ENCODE measurements at places on chromosomes 13 and 19. TPM values are rescaled to one million over a fixed set of nuclear protein-coding genes. Genes with fewer than 3 reads are reported as not detected.

- no peaks in the 10 kb centered on the region for H3K4me1 ChIP-seq
- DNase-seq, result no peak
- H3K27ac ChIP-seq, result no peak overlapping the region
- no peak overlapping the region for H3K4me3 ChIP-seq
Measured at GRCh38 chr13:33003458-33004019, 12.7 kb upstream of the KL start.

DNA sequence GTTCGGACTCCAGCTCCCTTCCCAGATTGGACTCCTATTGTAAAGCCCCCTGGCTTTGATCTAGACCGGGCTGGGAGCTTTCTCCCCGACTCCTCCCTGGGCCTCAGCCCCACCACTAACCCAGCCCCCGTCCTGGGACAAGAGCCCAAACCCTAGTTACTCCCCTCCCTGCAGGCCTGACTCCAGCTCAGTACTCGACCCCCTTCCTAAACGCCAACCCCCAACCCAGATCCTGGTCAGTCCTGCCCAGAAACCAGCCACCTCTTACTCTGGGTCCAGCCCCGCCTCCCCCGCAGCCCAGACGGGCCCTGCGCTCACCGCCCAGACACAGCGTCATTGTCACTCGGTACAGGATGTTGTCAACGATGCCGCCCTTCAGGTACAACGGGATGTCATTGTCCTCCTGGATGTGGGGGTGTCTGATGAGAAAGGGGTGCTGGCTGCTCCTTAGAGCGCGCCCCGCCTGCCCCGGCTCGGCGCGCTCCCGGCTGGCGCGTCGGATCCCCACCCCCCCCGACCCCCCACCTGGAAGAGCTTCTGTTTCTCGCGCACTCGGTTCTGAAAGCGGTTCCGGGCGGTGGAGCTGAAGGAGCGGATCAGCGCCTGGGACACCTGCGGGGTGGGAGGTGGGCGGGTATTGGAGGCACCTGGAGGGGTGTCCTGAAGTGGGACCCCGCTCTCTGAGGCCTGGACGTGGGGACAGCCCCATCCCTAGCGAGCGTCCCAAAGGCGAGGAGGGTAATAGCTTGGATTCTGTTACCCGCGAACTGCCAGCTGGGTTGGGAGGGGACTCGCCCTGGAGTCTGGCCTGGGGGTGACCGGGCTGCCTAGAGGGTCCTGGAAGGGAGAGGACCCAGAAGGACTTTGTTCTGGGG lies 866 bp downstream of the COX7A1 start:
- H3K36me3 ChIP-seq, result peaks cover 13% of the 10 kb centered on the region
- H3K27me3 ChIP-seq, result no peaks in the 10 kb centered on the region
- no peak overlapping the region for H3K27ac ChIP-seq

GRCh38 chr13:91482427-91482826 lies 84.0 kb downstream of the GPC5 start:
- no peaks in the 10 kb centered on the region for H3K36me3 ChIP-seq
- H3K4me3 ChIP-seq, result no peak overlapping the region
- no peaks in the 10 kb centered on the region for H3K4me1 ChIP-seq
- DNase-seq, result no peak
- no peaks in the 10 kb centered on the region for H3K27me3 ChIP-seq
- H3K27ac ChIP-seq, result no peak overlapping the region

DNA sequence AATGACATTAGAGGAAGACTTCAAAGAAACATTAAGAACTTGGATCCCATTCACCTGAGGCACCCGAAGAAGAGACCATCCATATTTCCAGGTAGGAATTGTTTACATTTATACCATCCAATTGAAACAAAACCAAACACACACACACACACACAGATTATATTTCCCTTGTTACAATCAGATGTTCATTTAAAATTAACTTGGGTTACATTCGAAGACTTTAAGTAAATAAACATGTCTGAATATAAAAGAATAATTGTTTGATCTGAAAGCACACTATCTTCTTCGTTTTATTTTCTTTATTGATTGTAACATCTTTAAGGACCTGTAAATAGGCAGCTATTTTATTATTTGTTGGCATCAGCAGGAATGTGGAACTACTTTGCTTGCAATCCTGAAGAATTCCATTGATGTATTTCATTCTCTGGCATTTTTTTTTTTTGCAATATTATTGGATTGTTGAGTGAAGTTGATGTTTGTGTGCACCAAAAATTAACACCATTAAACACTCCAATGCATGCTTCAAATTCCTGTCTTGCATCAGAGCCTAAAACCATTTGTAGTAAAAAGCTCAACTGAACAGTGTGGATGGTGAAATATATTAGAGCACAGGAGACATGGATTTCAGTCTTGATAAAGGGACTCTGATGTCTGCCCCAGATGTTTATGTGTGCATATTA lies 85.3 kb upstream of the FRY start:
- no peak overlapping the region for H3K4me3 ChIP-seq
- H3K4me1 ChIP-seq, result peaks cover 15% of the 10 kb centered on the region
- no peak overlapping the region for H3K27ac ChIP-seq
- DNase-seq, result no peak
- H3K36me3 ChIP-seq, result no peaks in the 10 kb centered on the region

DNA sequence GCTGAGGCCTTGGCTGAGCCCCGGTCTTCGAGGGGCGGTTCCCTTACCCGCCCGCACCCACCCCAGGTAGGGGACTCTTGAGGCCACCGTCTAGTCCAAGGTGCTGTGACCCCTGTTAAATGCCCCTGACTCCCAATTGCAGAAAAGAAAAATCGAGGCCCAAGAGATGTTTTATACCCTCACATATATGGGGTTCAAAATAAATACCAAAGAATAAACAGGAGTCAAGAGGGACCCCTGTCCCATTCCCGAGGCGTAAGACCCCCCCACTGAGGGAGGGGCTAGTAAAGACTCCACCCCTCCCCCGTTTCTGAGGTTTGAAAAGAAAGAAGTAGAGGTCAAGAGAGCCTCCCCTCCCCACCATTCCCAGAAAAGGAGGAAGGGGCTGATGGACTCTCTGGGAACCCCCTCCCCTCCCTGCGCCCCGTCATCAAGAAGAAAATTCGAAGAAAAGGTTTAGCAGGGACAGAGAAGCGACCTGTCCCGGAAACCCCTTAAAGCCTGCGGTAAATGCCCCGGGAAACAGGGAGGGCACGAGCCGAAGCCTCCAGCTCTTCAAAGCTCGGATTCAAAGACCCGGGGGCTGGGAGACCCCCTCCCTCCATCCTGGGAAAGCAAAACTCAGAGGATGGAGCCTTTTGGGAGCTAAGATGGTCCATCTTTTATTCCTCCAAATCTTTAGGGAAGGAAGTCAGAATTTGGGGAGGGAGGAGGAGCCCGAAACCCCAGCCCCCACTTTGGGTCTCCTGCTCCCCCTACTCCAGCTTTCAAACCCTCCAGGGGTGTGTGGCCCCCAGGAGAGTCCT lies 755 bp upstream of the RAB3A start:
- DNase-seq, result no peak
- H3K36me3 ChIP-seq, result no peaks in the 10 kb centered on the region
- peaks cover 6% of the 10 kb centered on the region for H3K4me1 ChIP-seq
- H3K27me3 ChIP-seq, result no peaks in the 10 kb centered on the region

- H3K36me3 ChIP-seq, result no peaks in the 10 kb centered on the region
- no peak overlapping the region for H3K27ac ChIP-seq
- no peak for DNase-seq
- no peaks in the 10 kb centered on the region for H3K27me3 ChIP-seq
- H3K4me3 ChIP-seq, result no peak overlapping the region
Measured at GRCh38 chr13:38141792-38142191, 207.9 kb upstream of the UFM1 start.

GRCh38 chr19:48424694-48425219 lies 21.0 kb upstream of the GRWD1 start:
- H3K4me3 ChIP-seq, result 0 out of 2 replicates have a peak overlapping the region, but pooled peaks have one; percentile 33
- DNase-seq, result no peak
- H3K36me3 ChIP-seq, result no peaks in the 10 kb centered on the region
- H3K27ac ChIP-seq, result peak overlapping the region; percentile 24
- H3K27me3 ChIP-seq, result no peaks in the 10 kb centered on the region

- no peak within 1 kb of the TSS for H3K4me3 ChIP-seq
- no peaks in the 10 kb centered on the region for H3K36me3 ChIP-seq
- H3K27me3 ChIP-seq, result peaks cover 5% of the 10 kb centered on the region
- H3K27ac ChIP-seq, result no peak within 1 kb of the TSS
Measured at GRCh38 chr19:50639121-50640112, at the start of gene SYT3. Gene SYT3, minus strand, starts transcription at chr19:50639881. Its CDS starts 2,470 bp downstream, at chr19:50637411.

- H3K27me3 ChIP-seq, result no peaks in the 10 kb centered on the region
- no peak overlapping the region for H3K27ac ChIP-seq
- H3K4me3 ChIP-seq, result no peak overlapping the region
- H3K36me3 ChIP-seq, result no peaks in the 10 kb centered on the region
- DNase-seq, result no peak
- peaks cover 25% of the 10 kb centered on the region for H3K4me1 ChIP-seq
Measured at GRCh38 chr19:2261438-2262172, 5.4 kb upstream of the JSRP1 start.

DNA sequence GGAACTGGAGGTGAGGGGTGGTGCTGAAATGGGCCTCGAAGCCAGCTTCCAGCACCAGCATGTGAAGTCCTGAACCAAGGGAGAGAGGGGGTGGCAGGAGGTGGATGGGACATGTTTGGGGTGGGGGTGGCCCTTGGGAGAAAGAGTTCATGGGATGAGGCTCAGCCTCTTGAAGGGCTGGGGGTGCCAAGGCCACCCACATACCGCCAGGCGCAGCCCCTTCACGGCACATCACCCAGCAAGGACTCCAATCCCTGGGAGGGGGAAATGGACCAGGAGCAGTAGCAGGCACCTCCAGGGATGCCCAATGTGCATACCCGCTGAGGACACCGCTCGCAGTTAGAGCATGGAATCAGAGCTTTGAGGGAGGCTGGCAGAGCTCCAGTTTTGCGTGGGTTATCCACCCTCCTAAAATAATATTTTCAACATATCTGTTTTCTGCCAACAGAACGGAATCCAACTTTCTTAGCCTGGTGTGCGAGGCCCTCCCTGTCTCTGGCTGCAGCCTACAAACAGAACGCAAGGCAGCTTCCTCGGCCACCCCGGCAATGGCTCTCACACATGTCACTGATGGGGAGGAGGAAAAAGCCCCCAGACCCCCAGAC lies 140.5 kb upstream of the VSTM2B start:
- no peaks in the 10 kb centered on the region for H3K4me1 ChIP-seq
- H3K4me3 ChIP-seq, result no peak overlapping the region
- H3K36me3 ChIP-seq, result no peaks in the 10 kb centered on the region
- no peak overlapping the region for H3K27ac ChIP-seq
- no peak for DNase-seq

GRCh38 chr13:108044954-108045353 lies 170.4 kb downstream of the LIG4 start:
- H3K36me3 ChIP-seq, result no peaks in the 10 kb centered on the region
- H3K27me3 ChIP-seq, result no peaks in the 10 kb centered on the region
- H3K4me3 ChIP-seq, result no peak overlapping the region
- no peak overlapping the region for H3K27ac ChIP-seq

DNA sequence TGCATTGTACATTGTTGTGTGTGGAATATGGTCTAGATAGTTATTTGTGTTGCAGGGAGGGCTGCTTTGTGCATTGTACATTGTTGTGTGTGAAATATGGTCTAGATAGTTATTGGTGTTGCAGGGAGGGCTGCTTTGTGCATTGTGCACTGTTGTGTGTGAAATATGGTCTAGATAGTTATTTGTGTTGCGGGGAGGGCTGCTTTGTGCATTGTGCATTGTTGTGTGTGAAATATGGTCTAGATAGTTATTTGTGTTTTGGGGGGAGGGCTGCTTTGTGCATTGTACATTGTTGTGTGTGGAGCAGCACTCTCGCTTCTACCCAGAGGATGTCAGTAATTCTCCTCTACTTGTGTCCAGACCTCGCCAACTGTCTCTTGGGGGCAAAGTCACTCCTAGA lies 36.3 kb upstream of the ZNF835 start:
- no peak overlapping the region for H3K27ac ChIP-seq
- no peaks in the 10 kb centered on the region for H3K27me3 ChIP-seq
- DNase-seq, result no peak
- no peaks in the 10 kb centered on the region for H3K4me1 ChIP-seq
- H3K4me3 ChIP-seq, result no peak overlapping the region

GRCh38 chr13:41497436-41497835 lies 40.1 kb downstream of the RGCC start:
- no peaks in the 10 kb centered on the region for H3K27me3 ChIP-seq
- H3K27ac ChIP-seq, result no peak overlapping the region
- DNase-seq, result no peak
- no peaks in the 10 kb centered on the region for H3K36me3 ChIP-seq
- peaks cover 56% of the 10 kb centered on the region for H3K4me1 ChIP-seq

- no peak overlapping the region for H3K27ac ChIP-seq
- no peaks in the 10 kb centered on the region for H3K36me3 ChIP-seq
- H3K4me3 ChIP-seq, result no peak overlapping the region
- no peaks in the 10 kb centered on the region for H3K4me1 ChIP-seq
- H3K27me3 ChIP-seq, result no peaks in the 10 kb centered on the region
- no peak for DNase-seq
Measured at GRCh38 chr13:21006141-21007005, 55.0 kb downstream of the LATS2 start.

- H3K4me3 ChIP-seq, result no peak overlapping the region
- no peaks in the 10 kb centered on the region for H3K4me1 ChIP-seq
- no peak for DNase-seq
- H3K27me3 ChIP-seq, result no peaks in the 10 kb centered on the region
Measured at GRCh38 chr19:55907746-55908145, 24.4 kb downstream of the NLRP13 start.

- H3K27ac ChIP-seq, result no peak overlapping the region
- no peak for DNase-seq
- no peak overlapping the region for H3K4me3 ChIP-seq
- no peaks in the 10 kb centered on the region for H3K36me3 ChIP-seq
- H3K4me1 ChIP-seq, result peaks cover 5% of the 10 kb centered on the region
- H3K27me3 ChIP-seq, result no peaks in the 10 kb centered on the region
Measured at GRCh38 chr13:29924482-29925350, 74.3 kb upstream of the UBL3 start.

DNA sequence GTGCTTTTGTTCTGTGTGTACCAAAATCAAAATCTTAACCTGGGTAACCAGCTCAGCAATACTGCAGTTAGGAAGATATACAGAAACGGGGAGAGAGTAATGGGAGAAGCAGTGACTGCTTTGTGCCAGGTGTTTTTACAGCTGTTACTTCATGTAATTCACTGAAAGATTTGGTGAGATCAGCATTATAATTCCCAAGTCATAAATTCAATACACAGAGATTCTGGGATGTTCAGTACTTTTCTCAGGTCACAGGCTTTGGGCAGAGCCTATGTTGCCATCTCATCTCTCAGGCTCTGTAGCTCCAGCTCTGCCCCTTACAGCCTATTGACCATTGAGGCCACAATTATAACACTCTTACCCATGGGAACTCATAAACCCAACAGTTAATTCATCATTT lies 138.5 kb downstream of the ZAR1L start:
- no peak for DNase-seq
- H3K36me3 ChIP-seq, result no peaks in the 10 kb centered on the region
- no peaks in the 10 kb centered on the region for H3K27me3 ChIP-seq
- no peak overlapping the region for H3K4me3 ChIP-seq
- H3K27ac ChIP-seq, result no peak overlapping the region

GRCh38 chr13:26041444-26041843 lies 10.4 kb downstream of the SHISA2 start:
- H3K27me3 ChIP-seq, result no peaks in the 10 kb centered on the region
- no peaks in the 10 kb centered on the region for H3K4me1 ChIP-seq
- H3K36me3 ChIP-seq, result no peaks in the 10 kb centered on the region
- no peak overlapping the region for H3K27ac ChIP-seq
- no peak for DNase-seq
- H3K4me3 ChIP-seq, result no peak overlapping the region

The CACTIN gene
- 12.4 TPM for polyA plus RNA-seq

The ZNF541 gene
- polyA plus RNA-seq, result not detected

The RASA3 gene
- polyA plus RNA-seq, result 16.7 TPM

The FNDC3A gene
- 13.3 TPM for polyA plus RNA-seq

The CYP2A7 gene
- polyA plus RNA-seq, result not detected

The FLT3LG gene
- polyA plus RNA-seq, result 9.8 TPM

The MEDAG gene
- polyA plus RNA-seq, result not detected

The URAD gene
- polyA plus RNA-seq, result not detected

Measured in GM12878 (cell line).